ENCODE measurements at places on chromosomes 3 and 15.

GRCh38 chr3:62631488-62631887, 243.7 kb downstream of the CADPS start:
- no peak for DNase-seq

- no peak for DNase-seq
Measured at GRCh38 chr3:129953621-129954020, 20.9 kb upstream of the TRH start.

DNA sequence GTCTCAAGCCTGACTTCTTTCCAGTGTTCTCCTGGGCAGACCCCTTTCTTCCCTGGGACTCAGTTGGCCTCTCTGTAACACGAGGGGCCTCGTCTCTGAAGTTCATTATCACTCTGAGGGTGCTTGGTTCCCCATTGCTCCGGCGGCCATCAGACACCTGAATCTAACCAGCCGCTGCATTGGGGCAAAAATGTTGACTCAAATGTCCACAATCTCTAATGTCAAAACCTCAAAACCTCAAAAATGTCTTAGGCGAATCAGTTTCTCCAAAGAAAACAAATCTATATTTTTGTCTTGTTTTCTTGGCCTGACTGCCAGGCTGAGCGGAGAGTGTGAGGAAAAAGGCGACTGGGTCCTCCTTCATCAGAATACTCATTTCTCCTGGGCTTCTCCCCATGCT, 220.7 kb downstream of the VPS13C start:
- DNase-seq, result no peak

DNA sequence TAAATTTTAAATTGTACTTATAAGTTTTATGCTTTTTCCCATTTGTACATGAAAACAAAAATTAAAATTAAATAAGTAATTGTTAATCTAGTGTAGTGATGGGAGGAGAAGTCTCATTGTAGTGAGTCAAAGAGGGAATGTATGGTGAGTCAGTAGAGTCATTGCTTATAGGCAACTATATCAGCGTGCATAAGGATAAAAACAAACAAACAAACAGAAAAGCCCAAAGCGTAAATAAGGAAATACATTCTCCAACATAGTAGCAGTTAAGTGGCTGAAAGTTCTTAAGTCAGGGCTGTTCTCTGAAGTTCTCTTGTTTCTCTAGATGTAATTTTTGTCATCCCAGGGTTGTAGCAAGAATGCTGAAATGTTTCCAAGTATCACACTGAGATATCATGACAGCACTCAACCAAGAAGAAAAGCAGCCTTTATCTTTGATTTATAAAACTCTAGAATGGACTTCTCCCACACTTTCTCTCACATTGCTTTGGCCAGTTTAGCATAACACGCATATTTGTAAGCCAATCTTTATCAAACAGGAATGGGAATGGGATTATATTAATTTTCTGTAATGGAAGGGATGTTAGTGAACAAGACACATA, 184.1 kb upstream of the TP63 start:
- DNase-seq, result no peak

GRCh38 chr3:194029846-194030245, 106.1 kb upstream of the HES1 start:
- DNase-seq, result no peak

DNA sequence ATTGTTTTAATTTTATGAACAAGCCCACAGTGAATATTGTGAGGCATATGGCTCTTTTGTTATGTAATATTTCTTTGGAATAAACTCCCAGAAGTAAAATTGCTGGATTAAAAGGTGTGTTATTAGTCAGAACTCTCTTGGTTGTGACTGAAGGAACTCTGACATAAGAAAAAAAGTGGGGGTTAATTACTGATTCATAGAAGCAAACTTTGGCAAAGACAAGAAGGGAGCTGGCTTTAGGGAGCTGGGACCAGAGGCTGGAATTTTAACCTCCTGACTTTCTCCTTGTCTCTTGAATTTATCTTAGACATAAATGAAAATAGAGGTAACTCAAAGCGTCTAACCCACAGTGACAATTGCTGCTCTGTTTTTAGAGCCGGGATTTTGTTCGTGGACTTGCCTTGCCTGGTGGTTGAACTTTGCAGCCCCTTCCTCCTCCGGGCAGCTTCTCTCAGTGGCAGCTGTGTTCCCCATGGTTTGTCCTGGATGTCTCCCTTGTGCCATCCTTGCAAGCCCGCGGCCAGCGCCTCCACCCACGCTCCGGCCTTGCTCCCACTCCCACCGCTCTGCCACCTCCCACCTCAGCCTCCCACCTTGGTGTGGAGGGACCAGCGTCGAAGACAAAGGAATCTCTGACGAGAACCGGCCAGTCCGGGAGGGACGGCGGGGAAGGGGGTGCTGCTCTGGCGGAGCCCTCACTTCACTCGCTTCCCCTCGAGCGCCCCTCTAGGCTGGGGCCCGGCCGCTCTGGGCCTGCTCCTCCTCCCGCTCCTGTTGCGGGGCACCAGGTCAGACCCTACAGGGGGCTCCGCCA, 28.0 kb downstream of the ARHGAP31 start:
- no peak for DNase-seq

DNA sequence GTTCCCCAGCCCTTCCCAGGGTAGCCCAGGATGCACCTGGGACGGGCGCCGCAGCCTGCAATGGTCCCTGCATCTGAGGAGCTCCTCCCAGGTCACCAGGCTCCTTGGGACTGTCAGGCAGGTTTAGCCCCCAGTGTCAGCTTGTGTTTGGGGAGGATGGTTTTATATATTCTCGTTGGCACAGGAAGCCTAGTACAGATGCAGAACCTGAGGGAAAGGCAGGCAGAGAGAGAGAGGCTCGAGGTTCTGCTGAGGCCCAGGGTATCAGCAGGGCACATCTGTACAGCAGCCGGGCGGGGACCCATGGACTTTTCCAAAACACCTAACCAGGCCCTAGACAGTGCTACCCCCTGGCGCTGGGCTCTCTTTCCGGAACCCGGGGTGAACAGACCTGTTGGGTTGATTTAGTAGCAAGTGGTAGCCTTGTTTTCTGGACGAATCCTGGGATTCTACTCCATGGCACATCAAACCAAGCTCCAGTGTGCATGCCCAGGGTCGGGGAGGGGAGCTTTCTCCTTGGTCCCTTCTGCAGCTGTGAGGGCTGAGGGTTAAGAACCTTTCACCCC, 8.6 kb downstream of the PAK6 start:
- no peak for DNase-seq

GRCh38 chr15:80948651-80949292, 40.8 kb downstream of the MESD start:
- DNase-seq, result no peak

DNA sequence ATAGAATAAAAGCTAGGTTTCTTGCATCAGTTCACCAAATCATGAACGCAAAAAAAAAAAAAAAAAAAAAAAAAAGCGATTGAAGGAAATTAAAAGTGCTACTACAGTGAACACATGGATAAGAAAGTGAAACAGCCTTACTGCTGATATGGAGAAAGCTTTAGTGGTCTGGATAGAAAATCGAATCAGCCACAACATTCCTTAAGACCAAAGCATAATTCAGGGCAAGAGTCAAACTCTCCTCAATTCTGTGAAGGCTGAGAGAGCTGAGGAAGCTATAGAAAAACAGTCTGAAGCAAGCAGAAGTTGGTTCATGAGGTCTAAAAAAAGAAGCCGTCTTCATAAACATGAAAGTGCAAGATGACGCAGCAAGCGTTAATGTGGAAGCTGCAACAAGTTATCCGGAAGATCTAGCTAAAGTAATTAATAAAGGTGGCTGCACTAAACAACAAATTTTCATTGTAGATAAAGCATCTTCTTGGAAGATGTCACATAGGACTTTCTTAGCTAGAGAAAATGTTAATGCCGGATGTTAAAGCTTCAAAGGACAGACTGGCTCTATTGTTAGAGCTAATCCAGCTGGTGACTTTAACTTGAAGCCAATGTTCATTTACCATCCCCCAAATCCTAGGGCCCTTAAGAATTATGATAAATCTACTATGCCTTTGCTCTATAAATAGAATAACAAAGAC, 19.2 kb downstream of the P3H2 start:
- DNase-seq, result no peak

- DNase-seq, result no peak
Measured at GRCh38 chr3:190265796-190266195, 56.5 kb downstream of the CLDN1 start.

- no peak for DNase-seq
Measured at GRCh38 chr15:93861956-93862741, 369.2 kb upstream of the MCTP2 start.

- no peak for DNase-seq
Measured at GRCh38 chr3:112759210-112759609, 87.5 kb downstream of the CD200R1L start.

GRCh38 chr15:71149646-71150557, 34.6 kb downstream of the THSD4 start:
- DNase-seq, result no peak

Measured in iPS DF 19.7 (cell line).